ENCODE measurements at places on chromosomes 6 and 20.

DNA sequence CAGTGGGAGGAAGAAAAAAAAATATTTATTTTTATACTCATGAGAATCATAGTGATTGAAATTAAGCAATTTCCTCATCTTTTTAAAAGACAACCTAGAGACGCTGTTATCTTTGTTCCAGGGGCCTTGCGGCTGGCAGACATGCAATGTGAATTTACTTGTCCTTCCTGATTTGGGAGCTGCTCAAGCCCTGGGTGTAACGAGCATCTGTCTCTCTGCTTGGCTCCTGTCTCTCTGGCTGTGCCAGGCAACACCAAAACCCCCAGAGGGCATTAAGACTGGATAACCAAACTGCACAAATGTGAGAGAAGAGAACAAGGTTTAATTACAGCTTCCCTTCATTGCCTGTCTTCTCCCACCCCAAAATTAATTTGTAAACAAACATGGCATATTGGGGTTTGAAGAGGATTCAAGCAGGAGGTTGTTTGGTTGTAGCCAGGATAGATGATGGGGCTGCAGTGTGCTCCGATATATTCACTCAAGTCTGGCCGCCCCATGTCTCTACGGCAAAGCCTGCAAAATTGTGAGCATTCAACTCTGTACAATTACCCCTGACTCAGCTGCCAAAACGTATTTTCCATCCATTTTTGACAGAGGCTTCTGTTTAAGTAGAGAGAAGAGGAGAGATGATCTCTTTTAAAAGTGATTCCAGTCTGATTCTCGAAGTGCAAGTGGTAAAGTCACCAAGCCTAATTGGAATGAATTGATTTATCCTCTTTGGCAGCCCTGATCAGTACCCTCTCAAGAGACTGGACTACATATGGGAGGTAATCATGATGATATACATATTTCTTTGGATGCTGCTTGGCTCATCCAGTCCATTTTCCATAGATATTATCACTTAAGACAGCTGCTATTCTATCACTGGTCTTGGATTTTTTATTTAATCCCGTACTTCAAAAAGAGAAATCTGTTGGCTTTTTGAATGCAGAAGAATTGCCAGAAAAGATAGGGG lies 170.2 kb downstream of the SLC24A3 start:
- no peak for DNase-seq

DNA sequence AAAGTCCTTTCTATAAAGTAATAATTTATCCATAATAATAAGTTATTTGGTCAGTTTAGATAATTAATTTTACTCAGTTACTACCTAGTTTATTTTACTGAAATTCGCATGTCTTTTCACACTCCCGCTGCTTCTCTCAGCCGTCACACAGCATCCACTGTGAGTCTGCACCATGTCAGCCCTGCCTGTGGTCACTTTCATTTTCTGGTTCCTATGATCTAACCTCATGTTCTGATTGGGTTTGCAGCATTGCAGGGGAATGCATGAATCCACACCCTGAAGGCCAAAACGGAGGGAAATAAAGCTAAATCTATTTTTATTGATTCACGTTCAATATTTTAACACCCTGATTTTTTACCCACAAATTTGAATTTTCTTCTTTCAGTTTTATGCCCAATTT lies 47.4 kb downstream of the PDE10A start:
- no peak for DNase-seq

GRCh38 chr6:35296931-35297600 lies 552 bp upstream of the DEF6 start:
- DNase-seq, result no peak

DNA sequence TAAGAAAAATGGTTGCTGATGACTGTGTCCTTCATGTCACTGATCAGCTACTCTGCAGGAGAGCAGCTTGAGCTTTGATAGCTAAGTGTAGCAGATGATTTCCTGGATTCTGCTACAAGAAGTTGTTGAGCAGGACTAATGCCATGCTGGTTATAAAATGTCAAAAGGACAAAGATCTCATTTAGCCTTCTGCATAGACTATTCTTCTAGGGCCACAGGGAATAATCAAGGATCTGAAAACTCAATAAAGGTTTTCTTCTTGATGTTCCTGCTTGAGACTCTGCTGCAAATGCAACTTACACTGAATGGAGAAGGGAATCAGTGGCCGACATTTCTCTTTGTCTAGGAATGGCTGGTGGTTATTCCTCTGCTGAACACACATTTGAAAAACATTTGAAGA lies 360.3 kb upstream of the PTCHD4 start:
- no peak for DNase-seq

GRCh38 chr6:3406891-3407809 lies 49.7 kb downstream of the SLC22A23 start:
- DNase-seq, result no peak

DNA sequence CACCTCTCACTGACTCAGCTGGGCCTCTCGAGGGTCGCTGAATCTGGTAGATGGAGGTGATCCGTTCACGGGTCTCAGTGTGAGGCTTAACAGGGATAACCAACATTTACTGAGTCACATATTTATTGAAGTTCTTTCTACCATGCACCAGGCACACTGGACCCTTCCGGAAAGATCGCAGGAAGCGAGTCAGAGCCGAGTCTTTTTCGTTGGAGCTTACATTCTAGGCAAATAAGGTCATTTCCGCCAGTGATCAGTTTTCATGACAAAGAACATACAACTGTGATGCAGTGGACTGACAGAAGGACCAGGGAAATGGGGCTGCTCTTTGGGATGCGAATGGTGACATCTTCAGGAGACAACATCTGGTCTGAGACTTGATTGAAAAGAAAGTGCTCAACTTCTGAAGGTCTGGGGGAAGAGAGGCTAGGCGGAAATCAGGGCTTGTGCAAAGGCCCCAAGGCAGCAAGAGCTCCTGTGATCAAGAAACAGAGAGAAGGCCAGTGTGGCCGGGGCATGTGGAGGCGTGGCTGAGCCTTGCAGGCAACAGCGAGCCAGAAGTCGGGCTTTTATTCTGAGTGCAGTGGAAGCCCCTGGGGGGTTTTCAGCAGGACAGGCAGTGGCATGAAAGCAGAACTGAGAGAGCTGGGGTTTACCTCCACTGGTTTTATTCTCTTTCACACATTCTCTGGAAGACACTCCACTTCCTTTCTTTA lies 56.7 kb downstream of the APCDD1L start:
- DNase-seq, result no peak

GRCh38 chr6:15481390-15482291 lies 181.2 kb downstream of the DTNBP1 start:
- no peak for DNase-seq

- no peak for DNase-seq
Observed at GRCh38 chr6:169895000-169895759, 143.8 kb downstream of the ERMARD start.

DNA sequence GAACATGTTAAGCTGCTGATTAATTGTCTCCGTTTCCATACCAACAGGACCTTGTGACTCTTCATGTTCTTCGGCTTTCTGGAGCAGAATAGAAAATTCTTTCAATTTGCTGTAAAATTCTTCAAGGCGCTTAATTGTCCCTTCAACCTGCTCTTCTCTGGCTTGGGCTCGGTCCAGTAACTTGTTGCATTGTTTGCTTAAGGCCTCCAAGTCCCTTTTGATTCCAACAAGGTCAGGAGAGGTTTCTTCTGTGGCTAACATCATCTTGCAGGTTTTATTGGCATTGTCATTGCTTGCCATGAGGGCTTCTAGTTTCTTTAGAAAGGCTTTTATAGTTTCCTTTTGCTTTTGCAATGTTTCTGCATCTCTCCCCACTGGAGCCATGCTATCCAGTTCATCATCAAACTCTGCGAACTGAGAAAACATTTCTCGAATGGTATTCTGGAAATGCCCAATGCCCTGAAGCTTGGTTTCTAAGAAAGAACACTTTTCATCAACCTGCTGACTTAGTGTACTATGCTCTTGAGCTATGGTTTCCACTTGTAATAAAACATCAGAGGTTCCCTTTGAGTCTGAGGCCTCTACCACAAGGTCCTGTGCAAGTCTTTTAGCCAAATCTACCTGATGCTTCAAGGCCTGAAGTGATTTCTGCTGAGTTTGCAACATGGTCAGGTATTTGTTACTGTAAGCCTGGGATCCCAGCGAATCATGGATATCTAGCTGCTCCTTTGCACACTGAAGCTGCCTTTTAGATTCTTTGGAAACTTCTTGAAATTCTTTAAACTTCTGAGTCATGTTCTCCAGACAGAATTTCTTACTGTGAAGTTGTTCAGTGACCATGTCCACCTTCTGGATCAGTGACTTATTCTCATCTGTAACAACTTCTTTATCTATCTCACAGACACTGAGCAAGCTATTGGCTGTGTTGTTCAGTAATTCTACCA lies 90.2 kb downstream of the DST start:
- DNase-seq, result no peak

- DNase-seq, result no peak
Observed at GRCh38 chr6:35177157-35177556, 36.0 kb upstream of the TCP11 start.

DNA sequence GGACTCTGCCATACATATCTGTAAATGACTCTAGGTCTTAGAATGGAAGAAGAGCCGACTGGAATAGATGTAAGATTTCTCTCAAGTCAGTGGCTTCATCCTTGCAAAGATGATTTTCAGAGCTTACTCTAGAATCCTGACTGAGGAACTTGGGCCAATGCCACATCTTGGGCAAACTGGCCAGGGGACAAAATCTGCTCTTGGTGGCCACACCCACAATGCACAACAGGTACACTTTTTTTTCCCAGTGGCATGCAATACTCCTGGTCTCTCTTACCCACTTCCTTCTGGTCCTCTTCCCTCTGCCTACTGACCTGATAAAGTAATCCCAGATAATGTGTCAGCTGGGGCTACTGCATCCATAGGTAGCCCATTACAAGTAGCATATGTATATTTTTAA lies 13.4 kb downstream of the CLIC5 start:
- no peak for DNase-seq

GRCh38 chr6:25404693-25405169 lies 125.6 kb downstream of the CARMIL1 start:
- DNase-seq, result no peak

DNA sequence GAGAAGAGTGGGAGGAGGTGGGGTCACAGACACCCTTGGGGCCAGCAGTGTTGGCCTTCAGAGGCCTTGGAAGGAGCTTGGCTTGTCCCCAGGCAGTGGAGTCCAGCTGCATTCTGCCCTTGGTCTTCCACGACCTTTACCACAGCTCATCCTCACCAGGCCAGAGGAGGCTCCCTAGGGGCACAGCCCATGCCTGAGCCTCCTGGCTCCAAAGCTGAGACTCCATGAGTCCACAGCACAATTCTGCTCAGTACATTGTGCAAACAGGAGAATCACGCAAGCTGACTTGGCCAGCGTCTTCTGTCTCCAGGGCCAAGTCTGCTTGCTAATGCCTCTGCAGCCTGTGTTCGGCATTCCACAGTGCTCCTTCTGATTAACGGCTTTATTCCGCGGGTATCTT lies 337.2 kb downstream of the SMOC2 start:
- DNase-seq, result no peak

DNA sequence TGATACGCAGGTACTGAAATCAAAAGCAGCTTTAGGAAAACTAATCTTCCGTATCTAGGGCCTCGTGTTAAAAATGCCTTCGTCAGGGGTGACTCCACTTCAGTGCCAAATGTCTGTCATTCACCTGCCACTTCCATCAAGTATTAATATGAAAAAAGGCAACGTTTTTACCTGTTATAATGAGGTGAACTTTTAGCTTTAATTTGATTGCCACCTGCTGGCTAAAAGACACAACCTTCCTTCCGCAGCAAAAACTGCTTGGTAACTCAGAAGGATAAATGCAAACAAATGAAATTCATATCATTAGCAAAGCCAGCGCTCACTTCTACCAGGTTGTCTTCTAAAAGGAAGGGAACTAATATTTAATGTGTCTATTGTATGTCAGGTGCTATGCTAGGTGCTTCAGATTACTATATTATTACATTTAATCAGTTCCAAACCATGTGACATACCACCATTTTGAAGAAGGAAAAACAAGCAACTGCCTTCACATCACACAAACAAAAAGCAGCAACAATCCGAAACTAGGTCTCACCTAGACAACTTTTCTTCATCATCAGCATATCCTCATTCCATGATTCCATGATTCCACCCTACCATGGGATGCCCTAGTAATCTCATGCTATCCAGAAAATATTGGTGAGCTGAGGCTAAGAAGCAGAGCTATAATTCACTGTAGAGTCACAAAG lies 20.6 kb upstream of the ARHGAP18 start:
- DNase-seq, result no peak

DNA sequence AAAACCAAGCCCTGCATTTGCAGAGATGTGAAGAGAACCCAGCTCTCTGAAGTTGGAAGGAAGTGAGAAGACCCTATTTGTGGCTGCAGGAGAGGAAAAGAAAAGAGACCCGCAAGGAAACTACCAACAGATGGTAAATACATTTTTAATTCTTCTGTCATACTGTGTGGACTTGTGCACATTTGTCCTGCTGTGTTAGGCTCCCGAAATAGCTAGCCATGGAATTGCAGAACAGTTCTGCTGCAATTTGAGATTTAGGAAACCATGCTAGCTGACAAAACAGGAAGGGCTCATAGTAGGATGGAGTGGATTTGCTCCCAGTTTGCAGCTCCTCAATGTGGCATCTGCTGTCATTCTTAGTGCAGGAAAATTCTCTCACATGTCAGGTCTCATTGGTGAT lies 12.1 kb upstream of the ATXN1 start:
- no peak for DNase-seq

DNA sequence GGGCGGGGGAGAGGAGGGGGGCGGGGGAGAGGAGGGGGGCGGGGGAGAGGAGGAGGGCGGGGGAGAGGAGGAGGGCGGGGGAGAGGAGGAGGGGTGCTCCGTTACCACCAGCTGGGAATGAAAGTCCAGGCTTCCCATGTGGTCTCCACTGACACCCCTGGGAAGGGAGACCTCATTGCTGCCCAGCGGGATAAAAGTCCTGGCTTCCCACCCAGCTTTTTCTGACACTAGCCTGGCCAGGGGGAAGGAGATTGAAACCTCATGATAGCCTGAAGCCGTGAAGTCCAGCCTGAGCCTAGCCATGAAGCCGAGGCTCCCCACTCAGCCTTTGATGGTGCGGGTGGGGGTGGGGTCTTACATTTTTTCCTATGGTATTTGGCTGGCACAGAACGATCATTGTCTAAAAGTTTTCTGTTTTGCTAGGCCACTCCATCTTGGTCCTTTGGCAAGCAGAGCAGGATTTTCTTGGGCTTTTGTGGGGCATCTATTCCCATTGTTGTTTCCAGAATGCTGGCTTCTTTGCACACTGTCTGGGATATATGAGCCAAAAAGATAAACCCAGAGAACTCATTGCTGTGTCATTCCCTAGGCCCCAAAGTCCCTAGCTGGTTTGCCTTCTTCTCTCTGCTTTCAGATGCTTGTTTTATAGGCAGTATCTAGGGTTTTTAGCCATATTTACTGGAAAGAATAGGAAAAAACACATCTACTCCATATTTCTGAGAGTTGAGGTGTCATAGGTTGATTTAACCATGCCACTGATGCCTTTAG lies 67.9 kb upstream of the RNF24 start:
- DNase-seq, result no peak

Data from bone marrow (tissue), 2 donors.